ENCODE measurements at places on chromosomes 3 and 15.

- DNase-seq = no peak
Measured at GRCh38 chr15:80252121-80252518, at the start of gene CTXND1. Gene CTXND1 (minus strand): TSS chr15:80252213. CDS start chr15:80201949, 50,264 bp downstream.

GRCh38 chr3:5568451-5568850 is 380.9 kb downstream of the EDEM1 start:
- no peak for DNase-seq

GRCh38 chr3:143507735-143508580 is 340.3 kb downstream of the SLC9A9 start:
- no peak for DNase-seq

DNA sequence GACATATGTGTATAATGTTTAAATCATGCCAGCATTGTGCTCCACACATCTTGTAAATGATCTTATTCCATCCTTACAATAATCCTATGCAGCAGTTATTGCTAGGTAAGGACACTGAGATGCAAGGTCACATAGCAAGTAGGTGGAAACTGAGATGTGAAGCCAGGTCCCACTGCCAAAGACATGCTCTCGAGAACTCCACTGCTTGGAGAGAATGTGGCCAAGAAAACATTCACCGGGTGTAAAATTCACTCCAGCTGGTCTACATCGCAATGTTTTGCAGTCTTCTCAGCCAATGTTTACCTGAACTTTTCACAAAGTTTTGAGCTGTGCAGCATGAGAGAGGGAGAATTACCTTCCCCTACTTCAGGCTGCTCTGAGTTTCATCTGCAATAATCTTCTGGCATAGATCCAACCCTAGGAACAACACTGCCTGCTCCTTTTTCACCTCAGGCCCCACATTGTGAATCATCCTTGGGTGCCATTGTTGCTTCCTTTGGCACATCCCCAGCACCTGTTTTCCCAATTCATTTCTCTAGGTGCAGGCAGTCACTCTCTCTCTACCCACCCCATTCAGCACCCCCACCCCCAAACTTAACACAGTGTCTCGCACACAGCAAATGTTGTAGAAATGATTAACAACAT is 53.5 kb upstream of the PRTG start:
- DNase-seq = no peak

DNA sequence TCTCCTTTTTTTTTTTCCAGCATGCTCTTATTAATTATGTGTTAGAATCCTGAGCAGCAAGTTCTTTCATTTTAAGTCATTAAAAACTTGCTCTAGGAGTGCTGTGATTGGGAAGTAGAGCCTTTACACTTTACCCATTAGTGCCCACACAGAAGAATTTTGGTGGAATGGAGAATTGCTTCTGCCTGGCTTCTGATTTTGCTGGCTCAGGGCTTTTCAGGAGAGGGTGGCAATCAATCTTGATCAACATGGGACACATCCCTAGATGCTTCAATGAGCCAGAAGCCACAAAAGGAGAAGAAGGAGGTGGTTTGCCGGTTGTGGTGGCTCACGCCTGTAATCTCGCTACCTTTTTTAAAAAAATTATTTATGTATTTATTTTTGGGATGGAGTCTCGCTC is 39.4 kb downstream of the RPL22L1 start:
- no peak for DNase-seq

DNA sequence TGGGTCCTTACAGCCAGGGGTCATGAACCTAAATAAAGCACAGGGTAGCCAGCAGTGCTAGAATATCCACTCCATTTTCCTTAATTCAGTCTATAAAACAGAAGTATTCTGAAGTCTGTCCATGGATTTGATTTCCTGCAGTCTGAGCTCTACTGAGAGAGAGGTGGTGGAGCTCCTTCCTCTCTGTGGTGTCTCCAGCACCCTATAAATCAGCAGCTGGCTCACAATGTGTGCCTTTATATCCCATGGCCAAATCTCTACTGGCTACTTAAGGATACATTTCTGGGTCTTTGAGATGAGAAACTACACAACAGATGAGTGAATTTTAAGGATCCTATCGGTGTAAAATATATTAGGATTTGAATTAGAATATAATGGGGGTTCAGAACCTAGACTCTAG is 339.9 kb upstream of the RBMS3 start:
- DNase-seq = no peak

DNA sequence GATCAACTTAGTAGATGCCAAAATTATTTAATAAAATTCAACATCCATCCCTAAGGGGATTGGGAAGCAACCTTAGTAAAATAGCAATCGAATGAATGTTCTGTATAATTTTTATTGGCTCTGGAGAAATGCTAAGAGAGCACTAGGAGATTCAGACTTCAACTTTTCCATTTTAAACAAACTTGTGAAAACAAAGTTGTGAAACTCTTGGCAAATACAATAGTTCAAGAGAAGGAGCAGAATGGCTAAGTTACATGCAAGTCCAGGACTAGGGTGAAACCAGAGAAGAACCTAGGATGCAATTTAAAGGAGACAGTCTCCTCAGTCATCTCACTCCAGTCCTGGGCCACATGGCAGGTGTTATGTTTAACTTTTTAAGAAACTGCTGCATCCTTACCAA is 16.7 kb upstream of the ZNF280D start:
- no peak for DNase-seq

GRCh38 chr3:9064850-9065249 is 101.6 kb upstream of the RAD18 start:
- no peak for DNase-seq

DNA sequence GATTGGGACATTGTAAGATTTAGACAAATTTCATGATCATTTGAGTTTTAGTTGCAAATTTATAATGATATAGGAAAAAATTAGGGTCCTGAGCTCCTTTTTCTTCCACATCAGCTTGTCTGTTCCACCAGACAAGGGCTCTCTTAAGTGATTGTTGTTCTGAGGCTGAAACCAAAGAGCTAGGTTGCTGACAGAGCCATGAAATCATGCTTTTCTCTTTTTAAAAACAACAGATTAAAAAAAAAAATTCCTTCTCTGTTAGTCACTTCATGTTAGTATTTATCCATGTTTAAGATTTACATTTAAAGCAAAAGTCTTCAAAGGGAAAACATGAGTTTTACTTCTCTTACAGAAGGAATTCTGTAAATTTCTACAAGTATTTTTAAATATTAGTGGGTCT is 56.8 kb downstream of the ATP2C1 start:
- DNase-seq = no peak

GRCh38 chr3:149547954-149548668 is 73.6 kb downstream of the TM4SF4 start:
- no peak for DNase-seq

DNA sequence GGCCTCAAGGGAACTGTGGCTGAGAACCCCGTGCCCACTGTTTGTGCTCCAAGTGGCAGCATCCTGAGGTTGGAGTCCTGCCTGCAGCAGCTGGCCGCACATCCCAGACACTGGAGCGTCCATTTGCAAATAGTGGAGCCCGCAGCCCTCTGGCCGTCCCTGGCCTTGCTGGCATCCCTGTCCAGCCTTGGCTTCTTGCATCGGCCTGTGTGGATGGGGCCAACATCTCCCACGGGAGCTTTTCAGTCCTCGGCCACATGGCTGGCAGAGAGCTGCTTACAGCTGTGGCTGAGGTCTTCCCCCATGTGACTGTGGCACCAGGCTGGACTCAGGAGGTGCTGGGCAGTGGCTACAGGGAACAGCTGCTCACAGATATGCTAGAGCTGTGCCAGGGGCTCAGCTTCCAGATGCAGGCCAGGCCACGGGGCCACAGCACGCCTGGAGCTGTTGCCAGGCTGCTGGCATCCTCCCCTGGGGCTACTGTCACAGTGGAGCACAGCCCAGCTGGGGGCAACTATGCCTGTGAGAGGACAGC is 71.2 kb downstream of the FAM43A start:
- DNase-seq = no peak

DNA sequence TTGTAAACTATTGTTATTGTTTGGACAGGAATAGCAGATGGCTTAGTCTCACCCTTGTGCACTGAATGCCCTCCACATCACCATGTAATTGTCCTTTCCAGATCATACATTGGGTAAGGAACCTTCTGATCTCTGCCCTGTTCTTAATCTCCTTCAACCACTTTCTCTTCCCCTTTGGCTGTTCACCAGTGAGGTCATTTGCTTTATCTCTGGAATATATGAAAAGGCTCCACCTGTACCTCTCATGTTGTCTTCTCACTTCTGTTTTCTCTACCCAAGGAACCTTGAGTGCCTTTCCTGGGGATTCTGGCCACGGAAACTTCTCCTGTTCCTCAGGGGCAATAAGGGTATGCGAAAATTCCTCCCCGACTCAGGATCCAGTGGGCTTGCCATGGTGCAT is 28.5 kb downstream of the MCTP2 start:
- no peak for DNase-seq

GRCh38 chr15:89395461-89395871 is 60.8 kb upstream of the POLG start:
- no peak for DNase-seq

DNA sequence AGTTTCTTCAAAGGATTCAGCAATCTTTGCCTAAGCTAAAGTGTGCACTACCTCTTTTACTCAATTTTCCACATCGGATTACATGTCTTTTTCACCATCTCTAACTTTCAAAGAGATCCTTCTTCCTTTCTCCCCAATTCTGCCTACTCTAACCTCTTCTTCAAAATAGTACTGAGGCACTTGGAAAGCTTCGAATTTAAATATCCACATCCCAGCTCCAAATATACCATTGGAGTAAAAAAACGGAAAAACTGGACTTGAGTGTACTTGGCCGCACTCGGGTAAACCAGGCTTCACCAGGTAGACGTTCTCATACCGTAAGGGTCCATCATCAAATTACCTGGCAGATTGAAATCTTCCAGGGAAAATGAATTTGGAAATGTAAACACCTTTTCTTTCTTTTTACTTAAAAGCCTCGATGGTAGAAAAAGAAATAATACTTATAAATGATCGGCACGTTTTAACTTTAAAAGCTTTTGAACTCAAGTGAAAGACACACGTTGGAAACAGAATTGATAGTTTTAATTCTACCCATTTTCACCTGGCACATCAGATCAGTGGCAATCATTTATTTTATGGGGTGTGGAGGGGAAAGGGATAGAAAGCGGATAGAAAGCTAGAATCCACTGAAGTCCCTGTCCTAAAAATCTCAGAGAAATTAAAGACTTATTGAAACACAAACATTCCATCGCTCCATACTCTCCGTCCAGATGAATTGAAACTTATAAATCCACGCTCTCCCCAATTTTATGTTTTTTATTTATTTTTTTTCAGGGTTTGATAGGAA is 8.2 kb upstream of the MEIS2 start:
- no peak for DNase-seq

GRCh38 chr3:196976941-196977340 is 8.3 kb upstream of the PIGZ start:
- no peak for DNase-seq

DNA sequence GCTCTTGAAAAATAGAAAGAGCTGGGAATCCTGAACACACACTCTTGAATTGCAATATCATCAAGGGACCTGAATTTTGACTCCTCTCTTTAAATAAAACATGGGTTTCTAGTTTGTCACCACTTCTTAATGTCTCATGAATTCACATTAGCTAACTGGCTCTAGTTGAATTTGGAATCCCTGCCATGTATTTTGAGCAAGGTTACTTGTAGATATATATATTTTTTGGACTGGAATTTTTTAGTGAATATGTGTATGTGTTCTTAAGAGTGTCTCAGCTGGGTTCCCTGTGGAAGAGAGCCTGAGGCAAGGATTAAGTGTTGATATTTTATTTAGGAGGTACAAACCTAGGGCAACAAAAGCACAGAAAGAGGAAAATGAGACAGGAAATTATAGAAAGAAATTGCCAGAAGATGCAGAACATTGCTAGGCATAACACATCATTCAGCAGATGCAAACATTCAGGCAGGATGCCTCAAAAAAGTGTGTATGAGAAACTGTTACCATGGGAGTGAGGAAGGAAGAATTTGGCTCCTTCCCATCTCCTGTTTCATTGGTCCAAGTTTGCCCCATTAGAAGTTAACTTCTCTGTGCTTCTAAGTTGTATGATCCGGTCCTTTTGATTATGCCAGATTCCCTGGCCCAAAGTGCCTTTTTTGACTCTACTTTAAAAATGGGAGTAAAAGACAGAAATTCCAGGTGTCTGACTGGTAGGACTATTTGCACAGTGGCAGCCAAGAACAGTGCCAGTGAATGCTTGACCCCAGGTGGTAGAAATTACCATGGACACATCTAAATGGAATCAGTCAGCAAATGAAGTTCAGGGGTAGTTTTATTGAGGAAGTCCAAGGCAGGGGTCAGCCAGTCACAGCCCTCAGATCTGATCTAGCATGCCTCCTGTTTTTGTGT is 253.7 kb upstream of the TGFBR2 start:
- DNase-seq = no peak

DNA sequence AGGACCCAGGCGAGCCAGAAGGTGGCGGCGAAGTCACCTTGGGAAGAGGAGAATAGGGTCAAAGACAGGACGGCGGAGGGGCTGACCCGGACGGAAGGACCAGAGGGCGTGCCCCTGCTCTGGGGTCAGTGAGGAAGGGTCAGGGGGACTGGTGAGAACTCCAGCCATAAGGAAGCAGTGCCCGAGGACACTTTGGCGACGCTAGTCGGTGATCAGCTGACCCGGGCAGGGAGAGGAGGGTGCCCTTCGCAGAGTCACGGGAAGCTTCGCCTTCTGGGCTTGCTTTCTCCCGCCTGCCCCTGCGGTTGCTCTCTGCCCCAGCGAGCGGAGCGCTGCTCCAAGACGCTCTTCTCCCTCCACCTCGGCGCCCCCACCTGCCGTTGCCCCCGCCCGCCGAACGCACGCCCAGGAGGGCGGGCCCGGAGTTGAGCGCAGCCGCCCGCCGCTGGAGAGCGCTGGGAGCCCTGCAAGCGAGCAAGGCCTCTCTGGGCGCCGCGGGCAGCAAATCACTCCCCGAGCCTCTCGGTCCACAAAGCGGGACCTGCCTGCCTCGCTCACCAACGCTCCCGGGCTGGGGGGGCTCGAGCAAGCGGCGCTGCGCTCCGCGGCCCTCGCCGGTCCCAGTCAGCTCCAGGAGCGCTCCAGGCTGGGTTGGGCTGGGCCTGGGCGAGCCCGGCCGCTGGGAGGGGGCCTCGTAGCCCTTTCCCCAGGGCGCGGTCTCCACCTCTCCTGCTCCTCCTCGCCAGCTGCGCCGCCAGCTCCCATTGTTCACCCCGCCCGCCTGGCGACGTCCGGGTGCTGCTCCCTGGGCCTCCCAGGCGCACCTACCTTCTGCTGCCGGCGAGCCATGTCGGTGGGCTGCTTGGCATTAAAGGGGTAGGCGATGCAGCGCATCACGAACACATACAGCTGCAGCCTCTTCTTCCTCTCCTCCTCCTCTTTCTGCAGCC is 1.2 kb downstream of the CADPS start:
- no peak for DNase-seq

DNA sequence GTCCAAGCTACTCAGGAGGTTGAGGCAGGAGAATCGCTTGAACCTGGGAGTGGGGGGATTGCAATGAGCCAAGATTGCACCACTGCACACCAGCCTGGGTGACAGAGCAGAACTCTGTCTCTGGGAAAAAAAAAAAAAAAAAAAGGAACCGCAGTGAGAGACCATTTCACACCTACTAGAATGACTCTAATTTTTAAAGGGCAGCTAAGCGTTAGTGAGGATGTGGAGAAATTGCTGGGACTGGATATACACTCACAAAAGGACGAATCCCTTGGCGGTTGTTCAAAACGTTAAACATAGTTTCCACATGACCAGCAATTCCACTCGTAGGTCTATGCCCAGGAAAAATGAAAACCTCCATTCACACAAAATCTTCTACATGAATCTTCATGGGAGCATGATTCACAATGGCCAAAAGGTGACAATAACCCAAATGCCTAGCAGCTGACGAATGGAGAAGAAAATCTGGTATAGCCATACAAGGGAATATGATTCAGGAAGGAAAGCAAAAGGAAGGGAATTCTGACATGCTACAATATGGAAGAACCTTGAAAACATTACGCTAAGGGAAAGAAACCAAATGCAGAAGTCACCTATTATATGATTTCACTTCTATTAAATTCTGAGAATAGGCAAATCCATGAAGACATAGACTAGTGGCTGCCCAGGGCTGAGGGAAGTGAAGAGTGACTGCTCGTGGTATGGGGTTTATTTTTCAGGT is 127.0 kb downstream of the CHSY1 start:
- DNase-seq = no peak
